ENCODE measurements at places on chromosomes 7 and 10. TPM values are rescaled to one million over a fixed set of nuclear protein-coding genes. Genes with fewer than 3 reads are reported as not detected.

- no peaks in the 10 kb centered on the region for H3K36me3 ChIP-seq
- H3K4me1 ChIP-seq, result peaks cover 10% of the 10 kb centered on the region
- peak overlapping the region; percentile 77 for H3K4me3 ChIP-seq
- H3K27ac ChIP-seq, result peak overlapping the region; percentile 14
- peak; percentile 73 for DNase-seq
- H3K27me3 ChIP-seq, result no peaks in the 10 kb centered on the region
Observed at GRCh38 chr7:66921396-66921917, 432 bp downstream of the TMEM248 start.

- H3K4me1 ChIP-seq, result no peaks in the 10 kb centered on the region
- no peak overlapping the region for H3K4me3 ChIP-seq
- DNase-seq, result no peak
- H3K27me3 ChIP-seq, result no peaks in the 10 kb centered on the region
Observed at GRCh38 chr7:119086026-119086425, 861.5 kb downstream of the ANKRD7 start.

The CPA4 gene
- total RNA-seq, result not detected

The ITPRID1 gene
- not detected for total RNA-seq

The PKD2L1 gene
- not detected for total RNA-seq

DNA sequence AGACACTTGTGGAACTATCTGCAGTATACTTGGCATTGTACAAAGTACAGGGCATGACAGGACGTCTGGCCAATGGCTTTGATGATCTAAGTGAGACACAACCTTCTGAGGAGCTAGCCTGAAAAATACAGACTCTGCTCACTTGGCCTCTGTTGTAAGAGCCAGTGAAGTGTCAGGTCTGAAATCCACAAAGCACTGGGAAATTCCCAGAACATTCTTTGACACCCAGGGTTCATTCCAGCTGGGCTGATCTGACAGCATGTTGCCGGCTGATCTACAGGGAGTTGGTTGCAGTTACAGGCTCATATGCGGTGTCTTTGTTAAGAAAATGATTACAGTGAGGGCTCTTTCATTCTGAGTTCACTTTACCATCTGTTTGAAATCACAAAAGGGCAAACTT, 354.6 kb downstream of the PHF14 start:
- no peak for DNase-seq
- H3K36me3 ChIP-seq, result no peaks in the 10 kb centered on the region
- H3K4me1 ChIP-seq, result no peaks in the 10 kb centered on the region
- H3K4me3 ChIP-seq, result no peak overlapping the region
- H3K27me3 ChIP-seq, result no peaks in the 10 kb centered on the region

The ADRA2A gene
- total RNA-seq, result 13.7 TPM

The WASHC2C gene
- total RNA-seq, result 25.3 TPM

DNA sequence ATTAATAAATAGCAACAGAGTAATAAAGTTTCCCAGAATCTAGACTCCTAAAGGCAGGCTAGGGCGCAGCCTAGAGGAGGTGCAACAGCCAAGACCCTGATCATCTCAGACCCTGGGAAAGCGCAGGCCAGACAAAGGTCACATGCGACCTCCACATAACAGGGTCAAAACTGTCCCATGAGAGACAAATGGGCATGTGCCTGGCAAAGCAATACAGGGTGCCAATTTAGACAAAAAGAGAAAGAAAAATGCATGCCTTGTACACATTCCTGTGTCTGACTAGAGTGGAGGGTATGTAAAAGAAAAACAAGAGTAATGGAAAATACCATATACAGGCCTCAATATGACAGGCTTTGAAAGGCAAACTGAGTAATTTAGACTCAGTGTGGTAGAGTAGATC, 22.2 kb downstream of the MPP7 start:
- no peaks in the 10 kb centered on the region for H3K27me3 ChIP-seq
- no peak for DNase-seq
- no peaks in the 10 kb centered on the region for H3K36me3 ChIP-seq
- H3K27ac ChIP-seq, result no peak overlapping the region

DNA sequence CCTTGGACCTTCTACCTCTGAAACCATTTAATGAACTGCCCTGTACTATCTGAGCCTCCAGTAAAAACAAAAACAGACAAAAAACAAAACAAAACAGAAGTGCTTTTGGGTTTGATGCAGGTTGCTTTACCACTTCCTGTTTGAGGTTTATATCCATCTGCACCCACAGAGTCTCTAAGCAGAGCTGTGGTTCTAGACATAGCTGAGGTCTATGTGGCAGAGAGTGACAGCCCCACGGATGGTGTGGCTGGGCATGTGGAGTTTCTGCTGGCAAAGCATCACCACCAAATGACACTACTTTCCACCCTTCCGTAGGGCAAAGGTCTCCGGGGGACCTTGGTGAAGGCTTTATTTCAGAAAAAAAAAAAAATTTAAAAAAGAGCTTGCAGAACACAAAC, 754.2 kb downstream of the GRID1 start:
- H3K27ac ChIP-seq, result no peak overlapping the region
- no peak for DNase-seq
- H3K4me1 ChIP-seq, result no peaks in the 10 kb centered on the region
- H3K36me3 ChIP-seq, result no peaks in the 10 kb centered on the region

The MEIG1 gene
- not detected for total RNA-seq

DNA sequence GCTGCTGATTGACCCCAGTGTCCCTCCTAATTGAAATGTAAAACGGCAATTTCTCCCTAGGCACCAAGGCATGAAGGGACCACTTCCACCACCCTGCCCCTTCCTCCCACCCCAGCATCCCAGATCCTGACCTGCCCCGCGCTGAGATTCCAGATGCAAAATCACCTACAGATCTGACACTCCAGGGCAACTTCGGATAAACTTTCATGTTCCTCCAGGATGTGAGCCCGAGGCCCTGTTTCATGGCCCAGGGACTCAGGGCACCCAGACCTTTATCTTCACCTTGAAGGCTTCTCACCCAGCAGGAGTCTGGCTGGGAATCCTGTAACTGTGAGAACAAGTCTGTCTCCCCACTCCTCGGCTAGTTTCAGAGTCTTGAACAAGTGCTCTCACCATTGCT, 361.8 kb downstream of the PLXNA4 start:
- no peak for DNase-seq
- H3K36me3 ChIP-seq, result no peaks in the 10 kb centered on the region
- no peaks in the 10 kb centered on the region for H3K27me3 ChIP-seq
- H3K27ac ChIP-seq, result no peak overlapping the region
- no peaks in the 10 kb centered on the region for H3K4me1 ChIP-seq
